Heart left ventricle (tissue), 16 donors: ENCODE measurements at places on chromosomes 16 and 17. TPM values are rescaled to one million over a fixed set of nuclear protein-coding genes. Genes with fewer than 3 reads are reported as not detected.

Gene MT1X
- 137 TPM for total RNA-seq

Gene ABCA6
- total RNA-seq: 6.3 TPM

- H3K27ac ChIP-seq: no peak overlapping the region
- H3K4me3 ChIP-seq: no peak overlapping the region
- H3K4me1 ChIP-seq: peaks cover 8% of the 10 kb centered on the region
- H3K36me3 ChIP-seq: no peaks in the 10 kb centered on the region
- peaks cover 53% of the 10 kb centered on the region for H3K27me3 ChIP-seq
- peak; percentile 46 for DNase-seq
Observed at GRCh38 chr17:38579934-38580333, 25.8 kb downstream of the SRCIN1 start.

Gene GNGT2
- 0.76 TPM for total RNA-seq

- no peak overlapping the region for H3K27ac ChIP-seq
- H3K36me3 ChIP-seq: no peaks in the 10 kb centered on the region
- no peaks in the 10 kb centered on the region for H3K27me3 ChIP-seq
- no peak for DNase-seq
- no peak overlapping the region for H3K4me3 ChIP-seq
- peaks cover 22% of the 10 kb centered on the region for H3K4me1 ChIP-seq
Observed at GRCh38 chr16:49563666-49564065, 190.1 kb downstream of the C16orf78 start.
